ENCODE measurements at places on chromosomes 12 and 14.
A peak's percentile ranks its signal among the peaks of the same experiment; 100 is the strongest.

DNA sequence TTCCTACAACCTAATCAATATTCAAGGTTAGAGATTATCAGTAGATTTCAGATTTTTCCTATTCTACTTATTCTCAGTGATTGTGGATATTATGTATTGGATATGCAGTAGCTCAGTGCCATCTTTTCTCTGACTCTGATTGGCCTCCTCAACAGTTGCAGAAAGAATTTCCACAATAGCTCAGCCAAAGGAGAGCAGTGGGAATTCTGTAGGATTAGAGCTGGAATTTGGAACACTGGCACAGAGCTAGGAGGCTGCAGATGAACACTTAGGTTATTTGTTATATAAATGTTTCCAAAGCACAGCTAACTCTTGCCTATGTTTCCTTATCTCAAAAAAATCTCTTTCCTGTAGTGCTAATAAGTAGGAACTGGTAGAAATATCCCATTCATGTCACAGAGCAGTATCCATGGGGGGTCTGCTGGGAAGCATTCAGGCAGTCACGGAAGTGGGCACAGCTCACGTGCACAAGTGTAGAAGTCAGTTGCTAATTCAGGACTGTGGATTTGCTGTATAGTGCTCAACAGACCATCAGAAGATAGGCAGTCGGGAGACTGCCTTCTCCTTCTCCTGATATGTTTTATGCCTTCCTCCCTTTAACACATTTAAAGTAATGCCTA is 116.2 kb upstream of the TMEM260 start:
- no peak for DNase-seq

DNA sequence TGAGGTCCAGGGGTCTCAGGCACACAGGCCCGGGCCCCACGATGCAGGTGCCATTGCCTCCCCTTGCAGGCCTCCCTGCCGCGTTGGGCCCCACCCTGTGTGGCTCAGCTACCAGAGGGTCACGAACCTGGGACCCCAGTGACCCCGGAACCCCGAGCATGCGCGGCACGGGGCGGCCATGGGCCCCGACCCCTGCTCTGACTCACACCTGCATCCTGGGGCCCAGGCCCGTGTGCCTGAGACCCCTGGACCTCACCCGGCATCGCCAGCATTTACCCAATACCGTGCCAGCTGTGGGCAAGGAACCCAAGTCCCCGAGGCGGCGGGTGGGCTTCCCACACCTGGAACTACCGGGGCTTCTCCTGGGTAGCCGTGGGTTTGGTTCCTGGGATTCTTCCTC is 25.2 kb downstream of the KIF26A start:
- no peak for DNase-seq

DNA sequence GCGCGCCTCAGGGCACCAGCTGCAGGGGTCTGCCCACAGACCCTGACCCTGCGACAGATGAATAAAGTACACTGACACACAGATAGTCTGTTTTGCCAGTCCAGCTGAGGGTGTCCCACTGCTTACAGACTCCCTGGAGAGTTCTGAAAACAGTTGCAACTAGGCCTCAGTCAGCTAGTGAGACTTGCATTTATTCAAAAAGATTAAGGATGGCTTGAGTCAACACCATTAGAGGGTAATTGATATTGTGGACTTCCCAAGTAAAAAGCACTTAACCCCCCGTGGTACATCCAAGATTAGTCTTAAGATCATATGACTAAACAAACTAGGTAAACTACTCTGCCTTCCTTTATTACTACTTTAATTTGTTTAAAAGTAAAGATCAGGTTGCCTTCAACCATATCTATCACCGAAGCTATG is 11.1 kb upstream of the PSEN1 start:
- no peak for DNase-seq

GRCh38 chr12:64034901-64035576 is 187.1 kb downstream of the KICS2 start:
- DNase-seq = no peak

DNA sequence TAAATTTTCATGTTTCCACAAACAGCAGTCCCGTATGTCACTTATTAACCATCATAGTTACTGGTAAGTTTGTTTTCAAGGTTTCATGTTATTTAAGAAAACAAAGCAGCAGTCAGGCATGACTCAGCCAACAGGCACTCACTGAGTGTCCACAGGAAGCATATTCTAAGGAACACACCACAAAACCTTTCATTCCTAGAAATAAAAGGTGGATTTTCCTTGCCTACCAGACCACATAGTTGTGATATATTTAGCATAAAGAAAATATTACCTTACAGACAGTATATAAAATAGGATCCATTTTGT is 143.3 kb upstream of the AVPR1A start:
- peak; percentile 67 for DNase-seq

- no peak for DNase-seq
Measured at GRCh38 chr12:20472102-20472782, 103.9 kb downstream of the PDE3A start.

DNA sequence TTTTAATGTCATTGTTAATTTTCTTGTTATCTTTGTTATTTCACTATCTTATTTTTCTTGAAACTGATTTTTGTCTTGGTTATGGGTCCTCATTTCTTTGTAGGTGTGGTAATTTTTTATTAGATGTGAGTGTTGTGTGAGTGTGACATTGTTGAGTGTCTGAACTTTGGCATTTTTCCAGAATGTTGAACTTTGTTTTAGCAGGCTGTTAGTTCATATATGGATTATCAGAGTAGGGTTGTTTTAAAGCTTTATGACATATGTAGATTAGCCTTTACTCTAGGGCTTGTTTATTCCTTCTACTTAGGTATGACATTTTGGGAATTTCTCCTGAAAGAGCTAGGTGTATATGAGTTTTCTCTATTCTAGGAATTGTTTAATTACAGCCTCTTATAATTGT is 103.9 kb downstream of the ARID2 start:
- no peak for DNase-seq

- no peak for DNase-seq
Measured at GRCh38 chr12:89935850-89936249, 227.2 kb upstream of the ATP2B1 start.

GRCh38 chr14:104593241-104593701 is 11.3 kb downstream of the TMEM179 start:
- DNase-seq = no peak

GRCh38 chr14:20662968-20663732 is 21.2 kb upstream of the RNASE4 start:
- DNase-seq = peak; percentile 41

GRCh38 chr12:58915037-58915436 is 5.3 kb downstream of the LRIG3 start:
- no peak for DNase-seq

DNA sequence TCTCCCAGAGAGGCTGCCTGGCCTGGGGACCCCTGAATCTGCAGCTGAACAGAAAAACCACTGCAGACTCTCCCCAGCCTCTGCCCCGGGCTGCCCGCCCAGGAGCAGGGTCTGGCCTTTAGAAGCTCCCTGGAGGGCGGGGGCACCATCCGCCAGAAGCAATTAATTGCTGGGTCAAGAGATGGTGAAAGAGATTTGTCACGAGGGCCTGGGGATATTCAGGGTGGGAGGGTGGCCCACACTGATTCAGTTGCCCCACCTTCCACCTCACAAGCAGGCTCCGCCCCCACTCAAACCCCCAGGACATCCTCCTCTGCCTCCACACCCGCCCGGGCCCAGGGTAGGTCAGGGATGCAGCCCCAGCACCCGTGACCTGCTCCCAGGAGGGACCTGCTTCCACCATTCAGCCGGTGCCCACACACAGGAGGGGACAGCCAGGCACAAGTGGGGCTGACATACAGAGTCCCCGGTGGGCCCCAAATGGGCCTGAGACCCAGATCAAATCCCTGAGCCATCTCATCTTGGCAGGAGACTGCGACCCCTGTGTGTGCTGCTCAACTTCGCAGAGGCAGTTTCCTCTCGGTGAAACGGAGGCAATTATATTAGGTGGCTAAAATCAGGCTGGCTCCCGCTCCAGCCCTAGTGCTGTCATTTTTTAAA is 23.0 kb downstream of the NCOR2 start:
- no peak for DNase-seq

DNA sequence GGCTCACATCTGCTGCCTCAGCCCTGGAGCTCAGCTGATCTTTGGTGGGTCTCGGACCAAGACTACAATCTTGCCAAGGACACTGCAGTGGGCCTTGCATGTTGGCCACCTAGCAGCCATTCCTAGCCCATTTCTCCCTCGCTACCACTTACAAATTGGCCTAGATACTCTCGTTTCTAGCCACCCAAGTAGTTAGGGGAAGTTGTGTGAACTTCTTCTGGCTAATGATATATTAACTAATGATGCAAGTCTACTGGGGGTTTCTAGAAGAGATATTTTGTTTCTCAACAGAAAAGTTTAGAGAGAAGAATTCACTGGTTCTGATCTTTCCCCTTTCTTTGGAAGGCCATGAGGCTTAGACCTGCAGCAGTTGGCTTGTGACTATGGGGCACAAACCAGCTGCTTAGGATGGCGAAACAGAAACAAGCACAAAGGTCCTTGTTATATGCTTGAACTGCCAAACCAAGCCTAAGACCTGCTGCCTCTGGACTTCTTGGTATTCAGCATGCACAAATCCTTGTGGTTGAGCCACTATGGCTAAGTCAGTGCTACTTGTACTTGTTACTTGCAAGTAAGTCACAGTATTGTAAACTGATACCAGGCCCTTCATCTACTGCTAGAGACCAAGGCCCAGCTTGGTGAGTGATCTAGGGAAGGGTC is 30.5 kb upstream of the GPATCH2L start:
- no peak for DNase-seq

DNA sequence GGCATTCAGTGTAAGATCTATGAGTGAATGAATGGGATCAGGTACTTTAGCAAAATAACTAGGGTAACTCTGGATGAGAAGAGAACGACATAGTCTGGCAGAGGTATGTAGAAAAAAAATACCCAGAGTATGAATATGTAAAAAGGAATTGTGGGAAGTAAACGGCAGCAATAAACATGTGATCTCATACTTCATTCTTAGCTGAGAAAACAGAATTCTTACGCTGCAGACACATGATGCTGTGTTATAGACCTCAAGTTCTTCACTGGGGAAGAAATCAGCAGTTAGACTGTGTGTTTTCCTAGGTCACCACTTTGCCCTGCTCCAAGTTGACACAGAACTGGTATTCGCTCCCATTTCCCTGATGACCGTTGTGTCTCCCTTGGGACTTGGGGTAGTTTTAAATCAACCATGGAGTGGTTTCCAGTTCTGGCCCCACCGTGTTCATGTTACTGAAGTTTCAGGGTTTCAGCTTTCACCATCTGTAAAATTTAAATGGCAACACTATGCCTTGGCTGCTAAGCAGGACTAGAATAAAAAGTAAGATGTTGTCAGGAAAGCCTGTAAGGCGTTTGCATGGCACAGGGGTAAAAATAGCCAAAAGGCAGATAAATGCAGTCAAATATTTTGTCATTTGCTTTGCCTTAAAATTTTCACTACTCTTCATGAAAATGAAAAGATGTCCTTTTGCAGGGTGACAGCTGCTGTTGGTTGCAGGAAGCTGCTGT is 223.7 kb downstream of the PELI2 start:
- peak; percentile 51 for DNase-seq

DNA sequence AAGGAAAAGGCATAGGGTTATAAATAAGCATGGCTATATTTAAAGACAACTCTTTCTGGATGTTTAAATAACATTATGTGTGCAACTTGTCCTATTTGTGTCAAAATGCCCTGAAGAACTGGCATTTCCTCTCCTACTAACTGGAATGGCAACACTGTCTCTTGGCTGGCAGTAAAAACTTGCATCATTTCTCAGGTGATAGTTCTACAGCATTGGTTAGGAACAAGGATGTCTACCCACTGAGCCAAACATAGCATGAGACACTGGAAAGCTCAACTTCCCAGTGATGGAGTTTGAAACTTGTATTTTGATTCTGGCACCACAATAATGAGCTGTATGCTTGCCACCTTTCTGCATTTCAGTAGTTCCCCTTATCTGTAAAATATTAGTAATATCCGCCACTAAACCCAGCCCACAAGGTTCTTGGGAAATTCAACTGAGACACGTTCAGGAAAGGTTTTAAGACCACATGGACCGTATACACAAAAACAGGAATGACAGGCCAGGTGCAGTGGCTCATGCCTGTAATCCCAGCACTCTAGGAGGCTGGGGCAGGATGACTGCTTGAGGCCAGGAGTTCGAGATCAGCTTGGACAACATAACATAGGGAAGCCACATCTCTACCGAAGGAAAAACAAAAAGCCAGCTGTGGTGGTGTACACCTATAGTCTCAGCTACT is 5.1 kb downstream of the SLC38A2 start:
- DNase-seq = no peak

DNA sequence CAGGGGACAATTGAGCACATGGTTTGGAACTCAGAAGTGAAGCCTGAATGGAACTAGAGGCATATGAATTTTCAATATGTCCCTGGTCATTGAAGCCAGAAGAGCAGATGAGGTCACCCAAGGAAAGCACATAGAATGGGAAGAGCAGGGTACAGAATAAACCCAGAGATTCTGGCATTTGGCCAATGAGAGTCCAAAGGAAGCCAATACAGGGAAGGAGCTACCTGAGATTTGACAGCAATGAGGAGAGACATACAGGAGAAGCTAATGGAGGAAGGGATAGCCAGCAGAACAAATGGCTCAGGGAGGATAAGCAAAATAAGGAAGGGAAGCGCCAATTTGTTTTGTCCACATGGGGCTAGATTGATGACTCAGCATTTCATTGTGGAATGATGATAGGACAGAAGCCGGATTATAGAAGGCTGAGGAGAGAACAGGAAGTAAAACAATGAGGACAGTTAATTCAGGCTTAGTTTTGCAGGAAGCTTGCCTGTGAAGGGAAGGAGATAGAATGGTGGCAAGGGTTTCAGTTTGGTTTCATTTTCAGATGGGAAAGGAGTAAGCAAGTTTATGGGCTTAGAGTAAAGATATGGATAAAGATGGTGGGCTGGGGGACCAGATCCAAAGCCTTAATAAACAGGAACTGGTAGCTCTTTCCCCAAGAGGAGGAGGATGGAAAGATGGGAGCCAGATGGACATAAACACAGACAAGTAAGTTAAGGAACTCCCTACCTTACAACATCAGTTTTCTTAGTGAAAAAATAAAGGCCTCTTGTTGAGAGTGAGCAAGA is 3.2 kb upstream of the SPTSSA start:
- DNase-seq = peak; percentile 23

DNA sequence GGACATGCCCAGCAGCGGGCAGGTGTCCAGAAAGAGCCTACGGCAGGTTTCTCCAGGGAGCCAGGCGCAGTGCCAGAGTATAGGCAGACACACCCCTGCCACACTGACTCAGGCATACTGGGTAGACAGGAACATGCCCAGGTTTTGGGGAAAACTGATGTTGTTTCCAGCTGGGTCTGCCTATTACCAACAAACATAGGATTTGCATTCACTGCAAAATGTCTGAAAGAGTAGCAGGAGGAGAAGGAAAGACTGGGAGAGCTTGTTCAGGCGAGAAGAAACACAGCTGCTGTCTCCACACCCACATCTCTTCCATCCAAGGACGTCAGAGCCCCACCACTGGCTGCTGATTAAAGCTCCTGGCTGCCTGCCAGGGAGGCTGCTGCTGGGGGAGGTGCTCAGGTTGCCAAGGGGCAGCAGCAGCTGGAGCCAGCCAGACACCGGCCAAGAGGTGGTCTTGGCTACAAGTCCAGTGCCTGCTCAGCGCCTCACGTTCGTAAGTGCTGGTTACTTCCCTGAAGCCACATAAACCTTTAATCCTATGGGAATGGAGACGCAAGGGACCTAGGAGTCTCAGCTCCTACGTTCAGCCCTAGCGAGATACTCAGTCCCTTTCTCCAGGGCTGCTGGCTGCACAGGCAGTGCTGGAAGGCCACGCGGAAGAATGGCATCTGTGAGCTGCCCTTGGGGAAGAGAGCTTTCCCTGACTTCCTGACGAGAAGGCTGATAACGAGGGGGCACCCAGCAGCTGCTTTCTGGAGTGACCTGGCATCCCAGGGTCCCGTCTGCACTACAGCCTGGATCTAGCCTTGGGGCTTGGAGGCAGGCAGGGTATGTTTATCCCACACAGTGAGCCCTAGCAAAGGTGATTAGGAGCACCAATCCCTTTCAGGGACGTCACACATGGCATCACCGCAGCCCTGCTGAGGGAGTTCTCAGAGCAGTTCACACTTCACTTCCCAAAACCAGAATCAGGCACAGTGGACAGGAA is 58.1 kb downstream of the PLEKHG3 start:
- peak; percentile 87 for DNase-seq

All from fibroblast of skin of abdomen (primary cell).